HuH-7 (cell line): ENCODE measurements at places on chromosomes 12 and 14.

GRCh38 chr12:31931796-31932715, 27.2 kb upstream of the RESF1 start:
- no peak for DNase-seq

GRCh38 chr14:24817212-24818057, 183.4 kb upstream of the GZMB start:
- DNase-seq: no peak

DNA sequence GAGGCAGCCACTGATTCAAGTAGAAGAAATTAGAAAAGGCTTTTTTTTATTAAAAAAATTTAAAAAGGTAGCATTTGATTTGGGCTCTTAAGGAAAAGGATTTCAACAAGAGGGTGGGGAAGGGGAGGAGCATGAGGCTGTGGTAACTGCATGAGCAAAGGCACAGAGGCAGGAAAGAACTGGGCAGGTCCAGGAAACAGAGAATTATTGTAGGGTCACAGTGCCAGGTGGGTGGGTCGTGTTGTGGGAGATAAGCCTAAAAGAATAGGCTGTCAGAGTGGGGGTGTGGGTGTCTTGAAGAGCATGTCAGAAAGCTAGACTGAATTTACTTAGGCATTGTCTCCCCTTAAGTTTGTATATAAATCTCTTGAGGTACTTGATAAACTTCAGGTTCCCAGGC, 7.8 kb downstream of the LIMA1 start:
- no peak for DNase-seq

DNA sequence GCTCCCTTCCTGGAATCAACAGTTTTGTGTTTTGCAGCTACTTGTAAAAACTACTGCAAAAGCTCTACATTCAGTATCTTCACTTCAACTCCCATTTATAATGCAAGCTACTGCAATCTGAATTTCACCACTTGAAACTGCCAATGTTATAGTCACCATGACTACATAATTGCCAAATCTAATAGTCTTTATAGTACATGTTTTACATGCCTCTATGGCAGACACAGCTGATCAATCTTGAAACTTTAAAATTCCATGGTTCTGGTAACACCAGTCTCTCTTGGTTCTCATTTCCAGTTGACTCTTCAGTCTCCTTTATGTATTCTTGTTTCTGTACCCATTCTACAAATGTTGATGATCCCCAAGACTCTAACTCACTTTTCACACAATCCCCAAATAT, 185.9 kb downstream of the MED13L start:
- DNase-seq: no peak

DNA sequence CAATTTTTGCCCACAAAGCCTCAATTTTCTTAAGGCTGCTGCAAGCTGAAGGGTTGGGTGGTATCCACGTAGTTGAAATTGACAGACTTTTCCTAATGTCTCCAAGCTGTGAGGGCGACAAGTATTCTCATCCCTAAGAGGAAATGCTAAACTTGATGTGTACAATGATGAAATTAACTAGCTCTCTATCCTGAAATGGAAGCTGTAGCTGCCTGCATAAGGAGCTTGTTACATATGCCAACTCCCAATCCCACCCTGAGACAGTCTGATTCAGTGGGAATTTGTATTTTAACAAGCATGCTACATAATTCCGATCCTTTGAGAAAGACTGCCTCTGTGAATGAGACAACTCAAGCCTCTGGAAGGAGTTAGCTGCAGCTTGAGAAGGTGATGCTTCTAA, 45.7 kb upstream of the MDM1 start:
- DNase-seq: no peak

- DNase-seq: no peak
Measured at GRCh38 chr12:127054531-127054930, 1212.4 kb upstream of the TMEM132C start.

GRCh38 chr14:102333795-102334705, 14.5 kb downstream of the ZNF839 start:
- DNase-seq: no peak

DNA sequence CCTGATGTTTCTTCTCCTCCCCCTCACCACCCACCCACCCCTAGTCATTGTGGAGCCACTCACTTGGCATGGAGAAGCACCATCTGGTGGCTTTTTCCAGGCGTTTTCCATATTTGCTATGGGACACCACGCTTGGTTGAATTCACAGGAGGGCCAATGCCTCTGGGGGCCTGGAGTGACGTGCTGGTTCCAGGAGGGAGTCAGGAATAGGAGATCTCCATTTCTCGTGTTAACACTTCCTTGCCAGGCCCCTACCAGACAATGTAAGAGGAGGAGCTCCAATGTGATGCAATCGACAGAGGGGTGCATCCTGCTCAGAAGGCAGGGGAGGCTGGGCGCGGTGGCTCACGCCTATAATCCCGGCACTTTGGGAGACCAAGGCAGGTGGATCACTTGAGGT, 21.6 kb upstream of the TESC start:
- DNase-seq: no peak

- DNase-seq: no peak
Measured at GRCh38 chr12:49507139-49507538, 31.7 kb upstream of the KCNH3 start.

GRCh38 chr14:54639611-54640010, 72.7 kb downstream of the SAMD4A start:
- no peak for DNase-seq

DNA sequence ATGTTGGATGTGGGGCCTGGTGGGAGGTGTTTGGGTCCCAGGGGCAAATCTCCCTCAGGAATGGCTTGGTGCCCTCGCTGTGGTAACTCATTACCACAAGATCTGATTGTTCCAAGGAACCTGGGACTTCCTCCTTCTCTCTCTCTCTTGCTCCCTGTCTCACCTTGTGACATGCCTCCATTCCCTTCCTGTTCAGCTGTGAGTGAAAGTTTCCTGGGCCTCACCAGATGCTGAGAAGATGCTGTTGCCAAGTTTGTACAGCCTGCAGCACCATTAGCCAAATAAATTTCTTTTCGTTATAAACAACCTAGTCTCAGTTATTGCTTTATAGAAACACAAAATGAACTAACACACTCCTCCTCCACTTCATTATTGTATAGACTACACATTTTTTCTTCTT, 759.8 kb upstream of the MDGA2 start:
- DNase-seq: no peak

DNA sequence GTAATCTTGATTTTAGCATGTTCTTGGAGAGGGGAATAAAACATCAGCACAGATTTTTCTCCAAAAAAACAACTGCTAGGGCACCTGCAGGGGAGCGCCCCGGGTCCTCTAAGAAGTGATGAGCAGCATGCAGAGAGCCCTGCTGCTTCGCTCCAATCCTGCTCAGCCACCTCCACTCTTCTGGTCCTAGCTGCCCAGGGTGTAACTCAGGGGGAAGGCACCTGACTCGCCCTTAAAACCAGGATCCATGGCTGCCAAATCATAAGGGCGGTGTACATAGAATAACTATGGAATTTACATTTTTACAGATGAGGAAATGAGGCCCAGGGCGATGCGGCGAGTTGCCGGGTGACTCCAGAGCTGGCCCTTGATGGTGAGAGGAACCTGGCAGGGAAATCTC, 204.7 kb downstream of the CALM1 start:
- no peak for DNase-seq

GRCh38 chr12:102379346-102380162, 100.8 kb downstream of the IGF1 start:
- no peak for DNase-seq

DNA sequence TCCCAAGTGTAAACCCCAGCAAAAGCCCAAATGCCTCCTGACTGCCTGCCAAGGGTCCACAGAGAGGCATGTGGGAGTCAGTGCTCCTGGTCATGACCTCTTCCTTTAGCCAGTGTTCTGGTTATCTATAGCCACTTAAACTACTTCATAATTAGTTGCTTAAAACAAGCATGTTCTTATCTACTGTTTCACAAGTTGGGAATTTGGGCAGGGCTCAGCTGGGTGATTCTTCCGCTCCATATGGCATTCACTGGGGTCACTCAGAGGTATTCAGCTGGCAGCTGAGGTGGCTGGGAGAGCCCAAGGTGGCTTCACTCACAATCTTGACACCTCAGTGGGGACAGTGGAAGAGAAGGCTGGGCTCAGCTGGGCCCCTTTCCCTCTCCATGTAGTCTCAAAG, 184.0 kb upstream of the RGS6 start:
- no peak for DNase-seq

- DNase-seq: peak; percentile 93
Measured at GRCh38 chr12:3034067-3034750, 43.0 kb upstream of the TSPAN9 start.

GRCh38 chr14:102256716-102257115, 48.2 kb downstream of the MOK start:
- DNase-seq: no peak

- no peak for DNase-seq
Measured at GRCh38 chr12:107570721-107571120, 114.9 kb upstream of the PWP1 start.

- peak; percentile 63 for DNase-seq
Measured at GRCh38 chr12:30965613-30965985, 39.1 kb downstream of the TSPAN11 start.

- no peak for DNase-seq
Measured at GRCh38 chr14:70845601-70846000, 36.3 kb upstream of the MAP3K9 start.

DNA sequence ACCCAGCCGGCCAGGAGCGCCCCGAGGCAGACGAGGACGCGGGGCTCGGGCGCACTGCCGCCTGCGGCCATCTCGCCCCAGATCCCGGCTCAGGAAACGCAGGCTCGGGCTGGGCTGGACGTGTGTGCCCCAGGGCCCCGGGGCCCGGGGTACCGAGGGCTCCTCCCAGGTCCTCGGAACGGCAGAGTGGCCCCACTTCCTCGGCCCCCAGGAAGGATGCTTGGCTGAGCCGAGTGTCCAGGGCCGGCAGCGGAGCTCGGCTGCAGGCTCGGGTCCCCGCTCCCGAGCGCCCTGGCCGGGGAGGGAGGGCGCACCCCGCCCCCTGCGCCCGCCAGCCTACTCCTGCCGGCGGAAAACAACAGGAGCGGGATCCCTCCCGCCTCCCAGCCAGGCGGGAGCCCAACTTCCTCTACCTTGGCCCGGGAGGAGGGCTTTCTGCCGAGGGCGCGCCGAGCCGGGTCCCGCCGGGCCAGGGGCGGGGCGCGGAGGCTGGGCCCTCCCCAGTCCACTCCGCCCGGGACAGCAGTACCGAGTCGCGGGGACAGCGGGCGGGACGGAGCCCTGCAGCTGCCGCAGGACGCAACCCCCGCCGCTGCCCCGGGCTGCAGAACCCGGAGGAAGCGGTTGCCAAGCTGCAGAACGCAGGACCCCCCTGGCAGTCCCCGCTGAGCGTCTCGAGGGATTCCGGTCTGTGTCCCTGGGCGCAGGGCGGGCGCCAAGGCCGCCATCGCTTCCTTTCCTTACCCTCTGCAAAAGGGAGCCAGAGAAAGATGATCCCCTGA, at the start of gene VSIG10:
TSS of gene VSIG10 (minus strand) at position 411 of the 782 bp plus-strand sequence. CDS start at position 71, 340 bp downstream.
- peak; percentile 72 for DNase-seq

GRCh38 chr14:77099425-77100167, 1.5 kb downstream of the CIPC start:
- DNase-seq: no peak

- DNase-seq: no peak
Measured at GRCh38 chr12:85278598-85279448, 1.2 kb upstream of the ALX1 start.

DNA sequence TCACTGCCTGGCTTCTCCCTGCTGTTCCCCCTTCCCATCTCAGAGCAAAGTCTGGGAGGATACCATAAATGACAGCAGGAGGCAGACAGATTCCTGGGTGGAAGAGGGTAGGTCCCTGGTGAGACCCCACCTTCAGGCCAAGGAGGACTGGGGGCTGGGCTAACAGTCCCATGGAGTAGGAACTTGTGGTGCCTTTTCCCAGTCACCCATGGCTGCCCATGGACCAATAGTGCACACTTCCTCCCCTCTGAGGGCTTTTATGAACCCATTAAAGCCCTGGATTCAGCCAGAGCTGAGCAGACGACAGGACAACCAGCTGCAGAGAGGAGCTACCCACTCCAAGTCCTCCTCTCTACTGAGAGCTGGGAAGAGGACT, 36.6 kb upstream of the OR5AU1 start:
- no peak for DNase-seq

DNA sequence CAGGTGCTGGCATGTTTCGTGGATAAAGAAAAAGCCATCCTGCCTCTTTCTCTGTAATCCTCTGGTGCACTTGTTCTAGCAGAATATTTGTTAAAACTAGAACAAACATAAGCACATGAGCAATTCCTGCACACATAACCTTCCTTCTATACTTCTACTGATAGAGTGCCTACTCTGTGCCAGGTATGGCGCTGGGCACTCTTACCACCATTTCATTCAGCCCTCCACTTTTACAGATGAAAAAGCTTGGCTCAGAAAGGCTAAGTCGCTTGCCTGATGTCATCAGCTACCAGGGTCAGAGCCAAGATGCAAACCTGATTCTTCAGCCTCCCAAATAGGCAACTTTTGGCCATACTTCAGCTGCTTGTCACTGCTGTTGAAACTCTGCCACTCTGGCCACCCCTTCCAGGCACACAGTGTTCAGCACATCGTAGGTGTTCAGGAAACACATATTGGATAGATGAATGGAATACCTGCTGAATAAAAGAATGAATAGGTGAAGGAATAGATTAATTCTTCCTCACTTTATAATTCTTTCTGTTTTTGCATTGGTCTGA, 10.0 kb upstream of the C14orf132 start:
- no peak for DNase-seq

GRCh38 chr12:104460973-104461698, 4.4 kb downstream of the CHST11 start:
- no peak for DNase-seq

DNA sequence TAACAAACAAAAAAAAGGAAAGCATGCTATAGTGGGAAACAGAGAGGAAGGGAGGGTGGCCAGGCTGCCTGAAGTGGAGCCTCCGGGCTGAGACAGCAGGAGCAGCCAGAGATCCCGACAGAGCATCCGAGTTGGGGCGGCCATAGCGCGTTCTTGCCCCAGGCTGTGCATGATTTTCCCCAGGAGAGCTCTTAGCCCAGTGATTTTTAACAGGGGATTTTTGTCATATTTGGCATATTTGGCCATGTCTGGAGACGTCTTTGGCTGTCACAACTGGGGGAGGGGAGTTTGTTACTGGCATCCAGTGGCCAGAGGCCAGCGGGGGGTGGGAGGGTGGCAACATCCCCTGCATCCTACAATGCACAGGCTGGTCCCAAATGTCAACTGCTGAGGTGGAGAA, 23.6 kb downstream of the BDKRB1 start:
- DNase-seq: no peak

- DNase-seq: no peak
Measured at GRCh38 chr14:103356024-103356682, 22.1 kb downstream of the EIF5 start.

DNA sequence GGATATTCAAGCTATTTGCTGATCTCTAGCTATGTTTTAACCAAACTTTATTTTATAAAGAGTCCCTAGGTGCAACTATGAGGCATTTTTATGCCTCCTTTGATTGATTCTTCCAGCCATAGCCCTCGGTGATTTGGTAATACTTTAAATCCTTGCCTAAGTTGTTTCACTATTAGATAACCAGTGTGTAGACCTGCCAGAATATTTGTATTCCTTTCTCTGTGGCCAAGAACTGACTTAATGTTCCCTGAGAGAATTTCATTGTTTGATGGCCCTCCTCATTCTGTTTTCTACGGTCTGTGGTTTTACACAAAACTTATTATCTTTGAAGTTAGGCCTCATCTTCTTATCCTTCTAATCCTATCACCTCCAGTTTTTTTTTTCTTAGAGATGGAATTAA, 109.7 kb upstream of the MDGA2 start:
- no peak for DNase-seq
